ENCODE measurements at places on chromosomes 11 and 22.
A peak's percentile ranks its signal among the peaks of the same experiment; 100 is the strongest.

GRCh38 chr11:34154059-34154875, 48.8 kb downstream of the NAT10 start:
- no peak for DNase-seq

- no peak for DNase-seq
Observed at GRCh38 chr11:65773784-65774411, 6.9 kb downstream of the AP5B1 start.

DNA sequence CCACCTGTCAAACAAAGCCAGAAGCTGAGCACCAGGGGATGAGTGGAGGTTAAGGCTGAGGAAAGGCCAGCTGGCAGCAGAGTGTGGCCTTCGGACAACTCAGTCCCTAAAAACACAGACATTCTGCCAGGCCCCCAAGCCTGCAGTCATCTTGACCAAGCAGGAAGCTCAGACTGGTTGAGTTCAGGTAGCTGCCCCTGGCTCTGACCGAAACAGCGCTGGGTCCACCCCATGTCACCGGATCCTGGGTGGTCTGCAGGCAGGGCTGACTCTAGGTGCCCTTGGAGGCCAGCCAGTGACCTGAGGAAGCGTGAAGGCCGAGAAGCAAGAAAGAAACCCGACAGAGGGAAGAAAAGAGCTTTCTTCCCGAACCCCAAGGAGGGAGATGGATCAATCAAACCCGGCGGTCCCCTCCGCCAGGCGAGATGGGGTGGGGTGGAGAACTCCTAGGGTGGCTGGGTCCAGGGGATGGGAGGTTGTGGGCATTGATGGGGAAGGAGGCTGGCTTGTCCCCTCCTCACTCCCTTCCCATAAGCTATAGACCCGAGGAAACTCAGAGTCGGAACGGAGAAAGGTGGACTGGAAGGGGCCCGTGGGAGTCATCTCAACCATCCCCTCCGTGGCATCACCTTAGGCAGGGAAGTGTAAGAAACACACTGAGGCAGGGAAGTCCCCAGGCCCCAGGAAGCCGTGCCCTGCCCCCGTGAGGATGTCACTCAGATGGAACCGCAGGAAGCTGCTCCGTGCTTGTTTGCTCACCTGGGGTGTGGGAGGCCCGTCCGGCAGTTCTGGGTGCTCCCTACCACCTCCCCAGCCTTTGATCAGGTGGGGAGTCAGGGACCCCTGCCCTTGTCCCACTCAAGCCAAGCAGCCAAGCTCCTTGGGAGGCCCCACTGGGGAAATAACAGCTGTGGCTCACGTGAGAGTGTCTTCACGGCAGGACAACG, 11.7 kb downstream of the CXCR5 start:
- DNase-seq = no peak

GRCh38 chr22:40328546-40329456, 17.5 kb upstream of the ADSL start:
- no peak for DNase-seq

DNA sequence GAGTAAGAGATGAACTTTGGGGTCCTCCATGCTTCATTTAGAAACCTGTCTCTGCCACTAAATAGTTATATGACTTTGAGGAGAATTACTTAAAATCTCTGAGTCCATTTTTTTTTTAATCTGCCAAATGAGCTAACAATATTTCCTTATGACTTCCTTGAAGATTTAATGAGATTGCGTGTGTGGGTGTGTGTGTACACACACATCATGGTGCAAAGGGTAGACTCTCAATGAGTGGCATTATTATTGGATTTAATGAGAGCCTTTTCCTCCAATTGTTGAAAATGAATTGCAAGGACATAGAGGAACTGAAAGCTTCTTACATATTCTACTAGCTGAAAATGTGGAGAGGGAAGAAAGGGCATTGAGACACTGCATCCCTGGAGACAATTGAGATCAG, 573.5 kb upstream of the LUZP2 start:
- DNase-seq = no peak

- DNase-seq = no peak
Observed at GRCh38 chr11:70333261-70333660, 62.8 kb downstream of the PPFIA1 start.

- DNase-seq = no peak
Observed at GRCh38 chr22:30170129-30170528, 76.4 kb downstream of the LIF start.

- peak; percentile 36 for DNase-seq
Observed at GRCh38 chr22:20418211-20418788, 19.3 kb downstream of the SCARF2 start.

DNA sequence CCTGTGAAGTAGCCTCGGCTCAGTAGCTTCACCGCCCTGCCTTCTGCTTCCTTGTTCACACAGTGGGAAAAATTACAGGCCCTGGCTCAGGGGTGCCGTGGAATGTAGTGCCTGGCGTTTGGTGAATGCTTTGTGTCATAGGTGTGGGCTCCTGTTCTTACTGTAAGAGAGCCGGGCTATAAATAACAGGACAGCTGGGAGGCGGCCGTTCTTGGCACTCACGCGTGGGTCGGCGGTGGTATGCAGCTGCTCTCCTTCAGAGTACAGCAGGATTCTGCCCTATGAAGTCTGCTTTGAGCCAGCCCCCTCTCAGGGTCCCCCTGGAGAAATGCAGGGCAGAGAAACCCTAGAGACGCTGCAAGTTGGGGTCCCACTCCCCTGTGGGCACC, 84.2 kb downstream of the CTTN start:
- no peak for DNase-seq

DNA sequence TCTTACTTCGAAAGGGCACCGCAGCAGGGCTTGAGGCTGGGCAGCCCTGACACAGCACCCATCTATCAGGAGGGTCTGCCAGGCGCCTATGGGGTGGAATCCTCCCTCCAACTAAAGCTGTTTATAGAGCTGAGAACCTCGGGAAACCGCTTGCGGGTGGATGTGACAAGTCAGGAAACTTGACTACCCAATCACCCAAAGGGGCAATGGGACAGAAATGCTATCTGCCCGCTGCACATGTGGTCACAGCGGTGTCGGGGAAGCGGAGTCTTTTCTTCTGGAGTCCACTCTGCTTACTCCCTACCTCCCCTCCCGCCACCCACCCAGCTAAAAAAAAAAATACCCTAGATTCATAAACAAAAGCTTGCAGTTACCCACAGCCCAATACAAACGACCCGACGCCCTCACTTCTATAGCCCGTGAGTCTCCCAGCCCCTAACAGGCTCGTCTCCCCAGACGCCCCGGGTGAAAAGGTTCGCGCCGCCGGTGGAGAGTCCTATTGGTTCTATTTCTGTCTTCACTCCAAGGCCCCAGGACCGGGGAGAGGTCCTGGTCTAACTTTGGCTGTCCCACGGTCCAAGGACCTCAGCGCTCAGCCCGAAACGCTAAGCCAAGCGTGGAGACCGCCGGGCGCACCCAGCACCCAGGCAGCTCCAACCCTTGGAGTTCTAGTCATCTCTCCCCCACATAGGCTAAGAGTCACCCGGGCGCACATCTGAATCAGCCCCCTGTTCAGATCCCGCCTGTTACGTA, 1.4 kb downstream of the TRPC6 start:
- DNase-seq = no peak
